Stimulated activated CD8-positive, alpha-beta memory T cell treated with anti-CD3 and anti-CD28 coated beads, Interleukin-2, amount 100 ng/mL, for 1 hour (primary cell): ENCODE measurements at places on chromosomes 6 and 20.

GRCh38 chr6:159095616-159096015 is 50.8 kb upstream of the TAGAP start:
- no peak for DNase-seq

DNA sequence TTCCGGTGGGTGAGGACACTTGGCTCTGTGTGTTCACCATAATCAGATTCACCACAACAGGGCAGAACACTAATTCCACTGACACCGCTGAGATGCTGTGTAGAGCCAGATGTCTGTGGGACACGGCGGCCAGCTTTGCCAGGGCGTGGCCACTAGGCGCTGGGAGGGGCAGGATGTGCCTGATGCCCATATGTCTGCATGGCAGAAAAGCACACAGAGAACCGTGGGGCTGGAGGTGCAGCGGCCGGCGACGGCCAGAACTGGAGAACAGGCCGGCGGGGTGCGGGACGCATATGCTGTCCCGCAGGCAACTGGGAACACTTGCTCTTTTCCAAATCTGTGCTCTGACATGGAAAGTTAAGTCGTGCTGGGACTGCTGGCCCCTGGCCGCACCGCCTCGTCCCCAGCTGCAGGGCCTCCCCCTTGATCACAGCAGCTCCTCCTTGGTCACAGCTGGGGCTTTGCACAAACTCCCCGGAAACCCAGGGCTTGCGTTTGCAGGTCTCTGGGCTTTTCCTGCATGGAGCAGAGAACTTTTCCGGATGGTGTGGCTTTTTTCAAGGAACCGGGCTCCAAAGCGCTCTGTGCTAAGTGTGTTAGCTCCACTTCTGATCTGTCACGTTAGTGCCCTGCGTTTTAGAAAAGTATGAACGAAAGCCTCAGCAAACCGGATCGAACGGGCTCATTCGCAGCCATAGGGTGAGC is 31.1 kb downstream of the NTSR1 start:
- no peak for DNase-seq

GRCh38 chr6:90583836-90584481 is 2.9 kb downstream of the MAP3K7 start:
- no peak for DNase-seq

- DNase-seq: no peak
Measured at GRCh38 chr20:24673678-24674570, 204.5 kb downstream of the SYNDIG1 start.

- DNase-seq: no peak
Measured at GRCh38 chr6:32666420-32667300, at the start of gene HLA-DQB1. Gene HLA-DQB1, minus strand, starts transcription at chr6:32666657. Its CDS starts 50 bp downstream, at chr6:32666607.

GRCh38 chr20:21103582-21104465 is 2.3 kb downstream of the LINC00237 start:
- no peak for DNase-seq

GRCh38 chr6:47116606-47117005 is 74.5 kb upstream of the ADGRF1 start:
- no peak for DNase-seq

GRCh38 chr20:51082988-51083387 is 60.1 kb upstream of the KCNG1 start:
- no peak for DNase-seq

GRCh38 chr20:37357481-37358365 is 11.8 kb downstream of the SRC start:
- DNase-seq: no peak

- DNase-seq: no peak
Measured at GRCh38 chr6:125245523-125246264, 56.1 kb downstream of the HDDC2 start.

DNA sequence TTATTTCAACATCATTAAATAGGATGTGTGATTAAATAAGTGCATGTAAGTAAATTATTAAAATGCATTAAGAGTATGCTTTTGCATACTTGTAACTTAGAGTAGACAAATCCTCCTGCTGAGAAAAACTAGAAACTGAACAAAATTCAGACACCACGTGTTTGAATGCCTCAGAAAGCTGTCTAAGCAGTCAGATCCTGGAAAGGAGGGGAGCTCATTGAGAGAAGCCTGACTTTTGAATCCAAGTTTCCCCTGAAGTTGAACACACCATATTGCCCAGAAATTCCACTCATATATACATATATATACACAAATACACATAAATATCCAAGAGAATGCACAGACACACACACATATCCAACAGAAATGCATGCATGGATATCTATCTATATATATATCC is 190.0 kb upstream of the BMP2 start:
- DNase-seq: no peak

DNA sequence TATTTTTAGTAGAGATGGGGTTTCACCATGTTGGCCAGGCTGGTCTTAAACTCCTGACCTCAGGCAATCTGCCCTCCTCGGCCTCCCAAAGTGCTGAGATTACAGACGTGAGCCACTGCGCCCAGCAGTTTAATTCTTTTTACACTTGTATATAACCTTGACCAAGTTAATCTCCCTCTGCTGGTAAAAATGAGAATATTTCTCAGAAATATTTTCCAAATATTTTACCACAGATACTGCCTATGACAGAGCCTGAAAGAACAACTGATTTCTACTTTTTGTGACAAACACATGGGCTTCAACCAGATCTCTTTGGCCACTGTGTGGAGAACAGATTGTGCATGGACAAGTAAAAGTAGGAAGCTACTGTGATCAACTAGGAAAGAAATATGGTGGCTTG is 21.2 kb upstream of the NHSL1 start:
- no peak for DNase-seq

GRCh38 chr6:65799389-65799788 is 92.4 kb upstream of the EYS start:
- DNase-seq: no peak

- DNase-seq: no peak
Measured at GRCh38 chr6:112149719-112150263, 62.4 kb downstream of the FAM229B start.
